NCI-H774 (cell line): ENCODE measurements at places on chromosomes 3 and 15.

DNA sequence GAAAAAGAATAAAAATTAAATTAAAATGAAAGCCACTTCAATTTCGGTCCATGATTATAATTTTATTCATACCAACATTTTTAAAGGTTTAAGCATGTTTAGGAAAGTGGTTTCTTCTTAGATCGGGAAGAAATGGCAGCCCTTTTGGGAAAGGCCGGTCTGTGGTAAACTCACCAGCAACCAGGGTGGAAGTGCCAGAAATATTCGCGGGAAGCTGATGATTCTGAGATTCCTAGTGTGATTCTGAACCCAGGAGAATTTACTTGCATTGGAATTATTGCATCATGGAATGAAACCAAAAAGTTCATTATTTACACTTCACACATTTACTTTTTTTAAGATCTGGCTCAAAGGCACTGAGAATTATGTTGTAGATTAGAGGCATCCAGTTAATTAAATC, 97.2 kb upstream of the CCNL1 start:
- DNase-seq: no peak

DNA sequence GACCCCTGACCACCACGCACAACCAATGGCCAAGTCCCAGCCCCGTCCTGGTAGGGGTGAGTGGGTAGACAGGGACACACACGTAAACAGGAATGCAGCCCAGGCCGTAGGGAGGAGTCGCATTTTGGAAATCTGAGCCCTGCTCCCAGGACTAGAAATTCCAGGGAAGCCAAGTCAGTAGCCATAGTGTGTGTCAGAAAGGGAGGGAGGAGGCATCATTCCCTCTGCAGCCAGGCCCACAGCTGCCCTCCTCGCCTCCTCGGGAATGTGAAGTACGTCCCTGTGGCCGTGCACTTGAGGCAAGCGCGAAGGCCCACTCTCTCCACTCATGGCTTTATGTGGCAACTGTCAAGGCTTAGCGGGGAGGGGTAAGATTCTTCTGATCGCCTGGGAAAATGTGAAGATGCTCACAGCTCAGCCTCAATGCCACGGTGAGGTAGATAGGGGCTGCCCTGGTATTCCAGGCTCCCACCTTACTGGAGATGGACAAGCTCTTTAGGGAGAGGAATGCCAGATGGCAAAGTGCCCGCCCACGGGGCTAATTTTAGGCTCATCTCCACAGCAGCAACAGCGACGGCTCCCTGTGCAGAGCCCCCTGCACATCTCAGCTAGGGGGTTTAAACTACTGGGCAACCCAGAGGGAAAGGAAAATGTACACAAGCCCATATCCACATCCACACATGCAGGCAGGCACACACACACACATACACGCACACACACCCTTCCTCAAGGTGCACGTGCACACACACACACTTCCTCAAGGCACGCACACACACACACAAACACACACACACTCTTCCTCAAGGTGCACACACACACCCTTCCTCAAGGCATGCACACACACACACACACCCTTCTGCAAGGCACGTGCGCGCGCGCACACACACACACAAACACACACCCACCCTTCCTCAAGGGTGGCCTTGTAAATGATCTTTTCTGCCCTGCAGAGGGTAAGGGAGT, 65.5 kb downstream of the ADCY5 start:
- DNase-seq: no peak

DNA sequence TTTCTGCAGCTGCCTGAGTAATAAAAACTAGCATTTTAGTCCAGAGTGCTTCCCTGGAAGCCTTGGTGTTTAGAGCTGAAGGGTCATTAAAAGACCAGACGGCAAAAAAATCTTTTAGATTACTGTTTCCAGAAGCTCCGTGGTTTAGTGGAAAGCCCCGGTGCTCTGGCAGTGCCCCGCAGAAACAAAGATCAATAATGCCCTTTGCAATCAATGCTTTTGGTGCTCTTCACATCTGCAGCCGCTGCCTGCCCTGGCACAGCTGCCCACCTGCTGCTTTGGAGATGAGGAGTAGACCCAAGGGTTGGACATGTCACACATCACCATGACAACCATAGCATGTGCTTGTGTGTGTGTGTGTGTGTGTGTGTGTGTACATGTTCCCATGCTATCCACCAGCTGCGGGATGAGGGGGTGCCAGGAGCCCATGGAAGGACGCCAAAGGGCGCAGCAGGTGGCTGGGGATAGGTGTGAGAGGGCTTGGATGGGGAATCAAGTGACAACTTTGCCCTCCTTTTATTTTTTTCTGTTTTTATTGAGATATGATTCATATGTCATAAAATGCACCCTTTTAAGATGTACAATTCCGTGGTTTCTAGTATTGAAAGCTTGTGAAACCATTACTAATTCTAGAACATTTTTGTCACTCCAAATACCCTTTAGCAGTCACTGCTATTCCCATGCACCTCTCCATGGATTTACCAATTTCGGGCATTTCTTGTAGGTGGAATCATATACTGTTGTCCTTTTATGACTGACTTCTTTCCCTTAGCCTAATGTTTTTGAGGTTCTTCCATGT, 75.7 kb upstream of the KLHL25 start:
- no peak for DNase-seq

DNA sequence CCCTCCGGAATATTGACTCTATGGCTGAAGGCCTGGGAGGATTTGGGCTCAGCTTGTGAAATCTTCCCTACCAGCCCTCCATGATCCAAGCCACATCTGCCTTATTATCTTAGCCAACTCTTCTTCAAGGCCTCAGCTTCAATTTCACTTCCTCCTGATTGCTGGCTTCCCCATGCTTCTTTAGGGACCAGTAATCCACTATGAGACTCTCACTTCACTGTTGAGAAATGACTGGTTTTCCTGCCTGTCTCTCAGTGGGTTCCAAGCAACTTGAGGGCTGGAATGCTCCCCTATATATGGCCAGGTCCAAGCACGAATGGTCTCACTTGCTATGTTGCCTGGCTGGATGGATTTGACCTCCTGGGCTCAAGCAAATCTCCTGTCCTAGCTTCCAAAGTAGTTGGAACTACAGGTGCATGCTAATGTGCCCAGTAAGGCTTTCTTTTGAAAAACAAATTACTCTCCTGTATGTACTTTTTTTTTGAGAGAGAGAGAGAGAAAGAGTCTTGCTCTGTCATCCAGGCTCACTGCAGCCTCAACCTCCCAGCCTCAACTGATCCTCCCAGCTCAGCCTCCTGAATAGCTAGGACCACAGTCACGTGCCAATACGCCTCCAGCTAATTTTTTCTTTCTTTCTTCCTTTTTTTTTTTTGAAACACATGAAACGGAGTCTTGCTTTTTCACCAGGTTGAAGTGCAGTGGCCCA, 7.9 kb upstream of the PIK3CB start:
- DNase-seq: no peak

- peak; percentile 80 for DNase-seq
Measured at GRCh38 chr15:52651868-52652267, 27.3 kb downstream of the ATOSA start.
